Activated CD4-positive, CD25-positive, alpha-beta regulatory T cell treated with anti-CD3 and anti-CD28 coated beads, Interleukin-2, amount 50 U/mL, for 72 hours (primary cell): ENCODE measurements at places on chromosomes 13 and 19.

- no peak for DNase-seq
Measured at GRCh38 chr19:814152-815078, 7.3 kb downstream of the PLPPR3 start.

- DNase-seq = no peak
Measured at GRCh38 chr13:30792285-30793000, 57.1 kb downstream of the ALOX5AP start.

DNA sequence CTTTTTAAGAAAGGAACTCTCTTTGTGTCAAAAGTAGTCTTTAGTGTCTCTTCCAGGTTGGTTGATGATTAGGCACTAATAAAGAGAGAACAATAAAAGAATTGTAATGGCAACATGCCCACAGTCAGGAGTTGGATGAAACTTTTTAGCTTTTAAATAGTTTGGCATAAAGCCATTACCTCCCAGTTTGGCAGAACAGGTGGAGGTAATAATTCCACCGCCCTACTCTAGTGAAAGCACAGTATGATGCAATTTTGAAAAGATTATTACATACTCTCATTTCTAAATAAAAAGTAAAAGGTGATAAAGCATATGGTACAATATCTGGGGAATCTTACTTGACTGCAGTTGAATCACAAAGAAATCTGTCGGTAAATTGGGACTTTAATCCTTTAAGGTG lies 497.6 kb downstream of the SUCLA2 start:
- no peak for DNase-seq

GRCh38 chr19:39236527-39236926 lies 8.3 kb downstream of the IFNL3 start:
- no peak for DNase-seq

- DNase-seq = no peak
Measured at GRCh38 chr13:112722433-112723263, 32.8 kb downstream of the ATP11A start.

- DNase-seq = no peak
Measured at GRCh38 chr13:27622102-27622820, 569 bp downstream of the POLR1D start.

GRCh38 chr13:25898991-25899390 lies 152.8 kb downstream of the SHISA2 start:
- DNase-seq = no peak
